ENCODE measurements at places on chromosomes 1 and 21. TPM values are rescaled to one million over a fixed set of nuclear protein-coding genes. Genes with fewer than 3 reads are reported as not detected.

Gene LIPI
- total RNA-seq = not detected

Gene KRTAP12-1
- not detected for total RNA-seq

Gene HSD3B1
- not detected for total RNA-seq

Gene THBS3
- 9.3 TPM for total RNA-seq

Gene EDN2
- total RNA-seq = 31.3 TPM

Gene PER3
- 0.98 TPM for total RNA-seq

Gene SAMD13
- 0.58 TPM for total RNA-seq

Gene TMCO4
- 7.4 TPM for total RNA-seq

Gene SYCP1
- total RNA-seq = not detected

Gene OR2L3
- total RNA-seq = not detected

Gene C1orf210
- not detected for total RNA-seq

Gene CD84
- not detected for total RNA-seq

Gene ANGPTL3
- not detected for total RNA-seq

Gene GNB1
- 198 TPM for total RNA-seq

Gene ADORA3
- not detected for total RNA-seq

Gene HCRTR1
- not detected for total RNA-seq

Gene PPIE
- total RNA-seq = 42.1 TPM
